ENCODE measurements at places on chromosomes 5 and 9.

GRCh38 chr9:129737479-129738274 lies 15.2 kb downstream of the PTGES start:
- no peak for DNase-seq

- DNase-seq = no peak
Observed at GRCh38 chr5:10330511-10331230, 22.8 kb upstream of the MARCHF6 start.

DNA sequence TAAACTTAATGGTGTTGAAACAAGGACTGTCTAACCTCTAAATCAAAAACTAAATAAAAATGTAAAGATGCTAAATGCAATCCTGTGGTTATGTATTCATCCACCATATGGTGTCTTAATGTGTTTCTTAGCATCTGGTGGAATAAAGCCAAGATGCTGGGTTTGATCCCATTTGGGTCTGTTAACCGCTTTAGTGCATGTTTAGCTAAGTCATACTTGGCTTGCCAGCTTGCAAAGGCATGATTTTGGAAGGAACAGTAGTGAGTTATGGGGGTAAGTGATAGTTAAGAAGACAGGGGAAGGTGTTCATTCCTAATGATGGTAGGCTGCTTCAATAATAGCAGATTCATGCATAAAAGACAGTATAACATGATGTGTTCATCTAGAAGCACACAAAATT lies 139.0 kb upstream of the SLC27A6 start:
- DNase-seq = no peak

DNA sequence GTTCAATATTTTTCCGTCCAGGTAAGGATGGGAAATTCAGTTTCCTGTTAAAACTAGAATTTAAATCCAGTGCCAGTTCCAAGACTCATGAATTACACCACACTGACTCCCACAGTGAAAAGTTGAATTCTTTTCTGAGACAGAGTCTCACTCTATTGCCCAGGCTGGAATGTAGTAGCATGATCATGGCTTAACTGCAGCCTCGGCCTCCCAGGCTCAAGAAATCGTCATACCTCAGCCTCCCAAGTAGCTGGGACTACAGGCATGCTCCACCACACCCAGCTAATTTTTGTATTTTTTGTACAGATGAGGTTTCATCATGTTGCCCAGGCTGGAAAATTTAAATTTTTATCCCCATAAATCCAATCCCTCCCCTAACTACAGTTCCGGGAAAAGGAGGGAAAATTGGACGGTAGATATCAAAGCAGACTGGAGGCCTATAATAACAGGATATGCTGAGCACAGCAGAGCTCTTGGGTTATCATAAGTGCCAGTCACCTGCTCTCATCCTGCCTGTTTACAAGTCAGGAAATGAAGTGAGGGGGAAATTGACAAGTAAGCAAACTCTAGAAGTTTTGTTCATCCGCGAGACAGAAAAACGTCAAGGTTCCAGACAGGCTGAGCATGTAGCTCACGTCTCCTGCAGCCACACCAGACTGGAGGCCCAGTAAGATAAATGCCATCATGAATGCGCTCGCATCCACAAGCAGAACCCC lies 105.7 kb downstream of the UGCG start:
- DNase-seq = no peak

DNA sequence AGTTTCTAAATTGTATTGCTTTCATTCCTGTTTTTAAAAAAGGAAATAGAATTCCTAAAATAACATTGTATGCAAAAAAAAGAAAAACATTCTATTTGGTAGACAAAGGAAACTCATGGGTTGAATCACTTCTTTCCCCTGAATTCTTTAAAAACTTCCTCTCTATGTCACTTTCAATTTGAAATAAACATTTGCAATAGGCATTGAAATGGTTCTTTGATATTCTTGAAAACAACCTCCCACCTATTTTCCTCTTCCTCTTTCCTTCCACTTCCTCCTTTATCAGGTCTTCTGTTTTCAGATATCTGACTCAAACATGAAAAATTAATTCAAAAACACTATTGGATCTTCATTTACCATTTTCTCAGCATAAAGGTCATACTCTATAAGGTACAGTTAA lies 442.0 kb upstream of the MEF2C start:
- DNase-seq = no peak

GRCh38 chr5:79135790-79136553 lies 24.4 kb downstream of the BHMT start:
- DNase-seq = no peak

GRCh38 chr9:131284856-131285255 lies 4.7 kb upstream of the PLPP7 start:
- no peak for DNase-seq

DNA sequence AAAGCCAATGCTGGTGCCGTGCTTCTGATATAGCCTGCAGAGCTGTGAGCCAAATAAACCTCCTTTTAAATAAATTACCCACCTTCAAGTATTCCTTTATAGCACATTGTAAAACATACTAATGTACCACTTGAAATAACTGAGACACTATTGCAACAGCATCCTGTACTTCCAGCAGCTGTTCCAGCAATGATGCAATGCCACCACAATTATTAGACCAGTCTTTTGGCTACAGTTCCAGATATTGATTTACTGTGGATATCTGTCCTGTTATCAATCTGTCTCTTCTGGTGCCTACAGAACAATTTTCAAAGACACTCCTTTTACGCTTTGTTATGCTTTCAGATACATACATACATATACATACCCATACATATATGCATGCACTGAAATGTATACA lies 567.9 kb downstream of the TAF11L14 start:
- DNase-seq = no peak

- DNase-seq = no peak
Observed at GRCh38 chr9:130713286-130713960, 19.8 kb downstream of the EXOSC2 start.

GRCh38 chr9:89734600-89735041 lies 129.8 kb downstream of the GADD45G start:
- no peak for DNase-seq
